GM23338 (cell line): ENCODE measurements at places on chromosomes 6 and 20. TPM values are rescaled to one million over a fixed set of nuclear protein-coding genes. Genes with fewer than 3 reads are reported as not detected.

The DAAM2 gene
- polyA plus RNA-seq = 1.4 and 2.2 TPM in 2 replicates

GRCh38 chr6:44559486-44560270 is 172.2 kb downstream of the CDC5L start:
- DNase-seq = peak; percentile 13

DNA sequence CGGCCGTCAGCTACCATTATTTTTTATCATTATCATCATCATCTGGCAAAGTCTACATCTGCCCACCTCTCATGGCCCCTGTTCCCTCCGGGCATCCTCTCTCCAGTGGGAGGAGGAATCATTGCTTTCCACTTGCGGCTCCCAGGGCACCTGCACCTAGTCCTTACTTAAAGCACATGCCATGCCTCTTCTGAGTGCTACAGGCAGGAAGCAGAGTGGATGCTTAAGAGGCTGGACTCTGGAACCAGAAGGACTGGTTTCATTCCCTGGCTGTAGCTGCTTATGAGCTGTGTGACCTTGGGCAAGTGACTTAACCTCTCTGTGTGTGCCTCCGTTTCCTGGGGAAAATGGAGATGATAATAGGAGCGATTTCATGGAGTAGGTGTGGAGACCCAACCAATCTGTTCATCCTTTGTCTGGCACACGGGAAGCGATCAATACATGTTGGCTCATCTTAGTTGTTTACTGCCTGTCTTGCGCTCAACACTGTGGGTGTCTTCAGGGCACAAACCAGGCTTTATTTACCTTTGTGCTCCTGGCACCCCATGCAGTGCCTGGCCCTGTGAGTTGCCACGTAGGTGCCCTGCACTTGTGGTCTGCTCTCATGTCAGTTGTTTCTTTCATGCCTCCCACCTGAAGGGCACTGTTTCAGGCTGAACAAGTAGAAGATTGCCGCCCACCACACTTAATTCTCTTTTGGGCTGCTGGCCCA is 317.0 kb upstream of the SULF2 start:
- no peak for DNase-seq

- DNase-seq = no peak
These were observed 2.0 kb downstream of the AIF1 start for GRCh38 chr6:31617010-31617409.

The UCKL1 gene
- 82.5 and 89.3 TPM in 2 replicates for polyA plus RNA-seq

The RBPJL gene
- polyA plus RNA-seq = 0.42 and 0.44 TPM in 2 replicates

The ABCF1 gene
- 244 and 279 TPM in 2 replicates for polyA plus RNA-seq

The LZTS3 gene
- polyA plus RNA-seq = 9.7 and 10.7 TPM in 2 replicates

- no peak for DNase-seq
These were observed 75.0 kb downstream of the PLCB4 start for GRCh38 chr20:9143926-9144325.

The HDGFL1 gene
- polyA plus RNA-seq = not detected in 2 replicates

DNA sequence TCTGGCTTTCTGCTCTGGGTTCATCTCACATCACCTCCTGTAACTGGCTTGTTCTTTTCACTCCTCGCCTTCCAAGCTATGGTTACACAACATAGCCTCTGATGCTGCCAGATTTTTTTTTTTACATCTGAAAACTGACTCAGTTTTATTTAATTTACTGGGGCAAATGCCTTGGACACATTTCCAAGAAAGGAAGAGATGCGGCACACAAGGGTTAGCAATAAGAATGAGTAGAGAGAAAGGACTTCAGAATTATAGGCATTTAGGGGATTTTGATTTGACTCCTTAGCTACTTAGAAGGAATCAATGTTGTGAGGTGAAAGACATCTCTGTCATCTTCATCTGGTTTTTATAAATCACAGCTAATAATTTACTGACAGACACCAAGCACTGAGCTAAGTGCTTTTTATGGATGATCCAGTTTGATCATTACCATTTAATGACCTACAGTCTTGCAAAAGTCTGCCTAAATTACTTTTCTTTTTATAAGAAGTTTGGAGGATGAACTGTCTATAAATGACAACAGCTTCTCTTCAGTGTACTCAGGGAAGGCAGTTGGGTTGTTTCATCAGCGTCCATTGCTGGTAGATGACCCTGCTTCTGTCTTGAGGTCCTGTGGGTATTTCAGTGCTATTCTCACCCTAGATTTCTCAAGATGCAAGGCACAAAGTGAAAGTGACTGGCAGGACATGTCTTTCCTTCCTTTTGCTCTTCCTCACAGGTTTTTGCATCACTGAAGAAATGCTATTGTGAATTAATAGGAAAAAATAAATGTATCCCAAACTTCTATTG is 31.1 kb downstream of the LAMA4 start:
- DNase-seq = no peak

The ELOVL4 gene
- polyA plus RNA-seq = 15.1 and 16.8 TPM in 2 replicates

- no peak for DNase-seq
These were observed 82.1 kb downstream of the PTPRA start for GRCh38 chr20:2955257-2955970.

GRCh38 chr20:39660226-39660625 is 698.1 kb downstream of the DHX35 start:
- DNase-seq = no peak

The NFATC2 gene
- polyA plus RNA-seq = 0.31 and 0.52 TPM in 2 replicates

The PHACTR1 gene
- 5.9 and 6.0 TPM in 2 replicates for polyA plus RNA-seq

- DNase-seq = no peak
These were observed 345.5 kb downstream of the THBS2 start for GRCh38 chr6:168908166-168908565.

DNA sequence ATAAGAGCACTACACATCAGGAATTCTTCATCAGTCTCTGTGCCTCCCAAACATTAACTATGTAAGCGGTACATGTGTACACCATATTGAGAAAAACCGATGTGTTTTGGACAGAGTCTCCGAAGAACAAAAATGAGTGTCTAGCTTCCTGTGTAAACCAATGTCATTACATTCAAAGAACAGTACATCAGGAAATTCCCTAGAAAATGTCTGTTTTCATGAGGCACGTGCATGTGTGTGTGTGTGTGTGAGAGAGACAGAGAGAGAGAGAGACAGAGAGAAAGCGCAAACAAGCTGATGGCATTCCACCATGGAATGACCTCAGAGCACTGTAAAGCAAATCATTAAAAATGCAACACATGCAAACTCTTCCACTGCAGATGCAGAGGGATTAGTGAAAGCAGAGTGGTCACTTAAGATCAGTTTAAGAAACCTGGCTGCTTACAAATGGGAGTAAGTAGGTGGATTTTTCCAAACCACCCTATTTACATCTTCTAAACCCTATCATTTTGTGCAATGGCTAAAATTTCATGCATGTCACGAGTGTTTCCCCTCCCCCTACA is 133.9 kb downstream of the HIVEP2 start:
- peak; percentile 10 for DNase-seq

The KIAA0408 gene
- 6.5 and 9.1 TPM in 2 replicates for polyA plus RNA-seq

GRCh38 chr20:2919518-2920245 is 46.4 kb downstream of the PTPRA start:
- DNase-seq = no peak

DNA sequence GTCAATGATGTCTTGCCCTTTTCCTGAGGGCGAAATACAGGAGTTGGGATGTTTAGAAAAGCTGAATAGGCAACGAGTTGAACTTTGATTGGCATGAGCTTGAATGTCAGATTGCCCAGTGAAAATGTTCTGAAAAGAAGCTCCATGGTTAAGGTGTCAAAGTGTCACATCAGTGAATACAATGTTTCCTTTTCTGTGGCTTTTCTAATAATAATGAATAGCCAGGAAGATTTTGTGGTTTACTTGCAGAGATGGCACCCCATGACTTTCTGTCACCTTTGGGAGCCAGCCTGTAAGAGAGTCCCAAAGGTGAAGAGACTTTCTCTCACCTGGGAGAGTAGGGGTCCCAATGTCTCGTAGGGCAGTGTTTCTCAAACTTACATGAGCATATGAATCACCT is 119.2 kb downstream of the KCNQ5 start:
- no peak for DNase-seq

DNA sequence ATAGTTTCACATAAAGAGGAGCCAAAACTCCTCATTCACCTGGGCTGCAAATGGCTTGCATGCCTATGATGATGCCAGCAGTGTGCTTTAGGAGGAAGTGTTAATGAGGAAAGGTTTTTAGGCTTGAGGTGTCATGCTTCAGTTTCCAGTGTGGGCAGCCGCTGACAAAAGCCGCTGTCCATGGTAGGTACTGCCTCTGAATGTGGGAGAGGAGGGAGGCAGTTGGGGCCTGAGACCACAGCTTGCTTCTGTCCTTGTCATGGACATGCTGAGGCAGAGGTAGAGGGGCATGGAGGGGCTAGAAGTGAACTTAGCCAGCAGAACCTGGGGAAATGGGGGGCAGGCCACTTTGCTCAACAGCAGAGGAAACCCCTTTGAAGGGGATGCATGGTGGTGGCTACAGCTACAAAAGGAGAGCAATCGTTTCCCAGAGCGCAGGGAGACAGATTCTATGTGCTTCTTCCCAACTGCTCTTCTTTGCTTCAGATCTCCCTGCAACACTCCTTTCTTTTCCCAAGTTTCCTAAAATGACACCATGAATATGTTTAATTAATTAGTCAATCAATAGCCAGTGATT is 372.1 kb upstream of the CNR1 start:
- DNase-seq = peak; percentile 79

- peak; percentile 89 for DNase-seq
These were observed 169.9 kb downstream of the CD24 start for GRCh38 chr6:106804346-106805335.

- no peak for DNase-seq
These were observed 39.2 kb upstream of the PIM1 start for GRCh38 chr6:37130704-37131103.

GRCh38 chr6:141464490-141464889 is 668.2 kb upstream of the GJE1 start:
- DNase-seq = no peak

GRCh38 chr6:166046226-166046625 is 121.4 kb downstream of the TBXT start:
- DNase-seq = no peak

The MATN4 gene
- polyA plus RNA-seq = 3.3 and 4.0 TPM in 2 replicates

GRCh38 chr20:36368869-36369268 is 62.7 kb downstream of the DLGAP4 start:
- DNase-seq = no peak

The DEK gene
- 516 and 582 TPM in 2 replicates for polyA plus RNA-seq

- no peak for DNase-seq
These were observed 71.2 kb upstream of the SGK1 start for GRCh38 chr6:134389129-134389528.

- no peak for DNase-seq
These were observed 33.9 kb upstream of the TBC1D20 start for GRCh38 chr20:496126-496696.

GRCh38 chr6:56093776-56094175 is 153.6 kb downstream of the COL21A1 start:
- DNase-seq = no peak

GRCh38 chr20:63932606-63933160 is 23.5 kb downstream of the UCKL1 start:
- no peak for DNase-seq

DNA sequence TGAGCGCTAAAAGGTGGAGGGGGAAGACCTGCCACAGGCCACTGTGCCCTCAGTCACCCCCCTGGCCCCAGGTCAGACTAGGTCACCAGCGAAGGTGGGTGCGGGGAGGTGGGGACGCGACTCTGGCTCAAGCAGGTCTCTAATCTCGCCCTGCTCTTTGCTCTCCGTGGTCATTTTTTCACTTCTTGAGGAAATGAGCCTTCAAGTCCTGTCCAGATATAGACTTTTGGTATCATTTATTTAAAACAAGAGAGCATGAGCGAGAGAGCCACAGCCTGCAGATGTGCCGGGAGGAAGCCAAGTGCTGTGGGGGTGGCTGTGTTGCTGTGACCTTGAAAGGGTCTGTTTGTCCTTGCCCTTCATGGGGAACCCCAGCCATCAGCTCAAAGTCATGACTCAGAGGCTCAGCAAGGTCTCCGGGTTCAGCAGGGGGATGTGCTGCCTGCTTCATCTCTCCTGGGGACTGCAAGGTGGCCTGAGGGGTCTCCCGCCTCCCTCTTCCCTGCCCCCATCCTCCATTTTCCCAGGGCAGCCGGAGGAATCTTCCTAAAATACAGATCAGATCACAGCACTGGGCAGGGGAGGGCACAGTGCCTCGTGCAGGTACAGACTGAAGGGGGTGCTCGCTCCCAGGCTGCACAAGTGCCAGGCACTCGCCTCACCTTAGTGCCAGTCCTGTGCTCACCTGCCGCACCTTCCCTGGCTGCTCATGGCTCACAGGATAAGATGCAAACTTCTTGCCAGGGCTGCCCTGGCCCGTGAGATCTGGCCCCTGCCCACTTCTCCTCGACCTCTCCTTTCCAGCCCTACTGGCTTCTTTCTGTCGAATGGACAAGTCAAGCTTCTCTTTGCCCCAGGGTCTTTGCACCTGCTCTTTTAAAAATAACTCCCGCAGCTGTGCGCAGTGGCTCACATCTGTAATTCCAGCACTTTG is 26.5 kb downstream of the SULF2 start:
- DNase-seq = no peak

The LHFPL5 gene
- polyA plus RNA-seq = not detected in 2 replicates

The PRR18 gene
- polyA plus RNA-seq = 0.40 TPM in 1 of 2 replicates, not detected in the other

- DNase-seq = no peak
These were observed 170.9 kb downstream of the SCP2D1 start for GRCh38 chr20:18984238-18985200.

GRCh38 chr20:20812136-20812535 is 99.7 kb upstream of the RALGAPA2 start:
- no peak for DNase-seq

- no peak for DNase-seq
These were observed 153.0 kb downstream of the CFAP61 start for GRCh38 chr20:20205141-20205861.

DNA sequence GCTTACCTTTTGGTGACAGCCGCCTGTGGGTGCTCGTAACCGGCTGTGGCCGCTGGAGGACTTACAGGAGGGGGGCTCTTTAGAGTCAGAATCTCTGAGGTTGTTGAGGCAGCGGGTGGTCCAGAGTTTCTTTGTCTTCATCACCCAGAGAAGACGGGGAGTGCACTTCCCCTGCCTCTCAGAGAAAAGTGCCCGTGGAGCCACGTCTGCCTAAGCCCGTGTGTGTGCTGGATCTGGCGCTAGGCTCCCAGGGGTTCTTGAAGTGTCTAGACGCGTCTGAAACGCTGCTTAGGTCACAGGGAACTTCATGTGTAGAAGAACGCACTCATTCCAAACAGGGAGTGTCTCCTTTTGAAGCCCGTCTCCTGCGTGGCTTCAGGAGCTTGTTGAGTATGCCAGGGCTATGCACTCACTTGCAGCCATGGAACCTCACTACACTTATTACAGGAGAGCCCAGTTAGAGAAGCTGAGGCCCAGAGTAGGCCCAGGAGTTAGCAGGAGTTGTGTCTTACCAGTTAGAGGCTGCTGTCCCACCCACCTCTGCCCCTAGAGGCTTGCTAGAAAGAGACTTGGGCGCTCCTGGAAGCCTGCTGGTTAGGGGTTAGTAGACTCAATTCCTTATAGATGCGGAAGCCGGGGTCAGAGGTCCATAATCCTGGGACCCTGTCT is 1.3 kb downstream of the LSM14B start:
- peak; percentile 41 for DNase-seq

- no peak for DNase-seq
These were observed 191.3 kb upstream of the FOXA2 start for GRCh38 chr20:22775671-22776139.

DNA sequence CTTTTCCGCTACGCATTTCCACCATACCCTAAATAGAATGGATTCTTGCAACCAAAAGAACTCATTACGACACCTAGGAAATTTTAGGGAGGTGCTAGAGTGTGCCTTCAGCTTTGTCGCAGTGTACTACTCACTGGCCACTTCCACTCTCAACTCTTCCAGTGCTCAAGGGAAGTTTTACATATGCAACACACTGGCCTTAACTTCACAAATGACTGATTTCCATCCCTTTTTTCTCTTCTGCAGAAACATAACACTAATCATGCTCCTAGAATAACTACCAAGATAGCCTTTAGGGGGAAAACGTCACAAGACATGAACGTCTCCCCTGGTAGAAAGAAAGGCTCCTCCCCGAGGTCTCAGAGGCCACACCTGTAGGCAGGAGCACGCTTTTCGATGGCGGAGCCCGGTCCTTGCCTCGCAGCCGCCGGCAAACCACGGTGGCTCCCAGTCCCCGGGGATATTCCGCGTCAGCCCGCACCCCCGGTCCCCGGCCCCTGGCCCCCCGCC is 584 bp downstream of the LYRM4 start:
- peak; percentile 89 for DNase-seq
